Activated CD4-positive, alpha-beta T cell treated with anti-CD3 and anti-CD28 coated beads, Interleukin-2, amount 50 U/mL, for 16 hours (primary cell): ENCODE measurements at places on chromosomes 12 and 14.

GRCh38 chr12:95859947-95860850 lies 1.4 kb downstream of the SNRPF start:
- DNase-seq: no peak

DNA sequence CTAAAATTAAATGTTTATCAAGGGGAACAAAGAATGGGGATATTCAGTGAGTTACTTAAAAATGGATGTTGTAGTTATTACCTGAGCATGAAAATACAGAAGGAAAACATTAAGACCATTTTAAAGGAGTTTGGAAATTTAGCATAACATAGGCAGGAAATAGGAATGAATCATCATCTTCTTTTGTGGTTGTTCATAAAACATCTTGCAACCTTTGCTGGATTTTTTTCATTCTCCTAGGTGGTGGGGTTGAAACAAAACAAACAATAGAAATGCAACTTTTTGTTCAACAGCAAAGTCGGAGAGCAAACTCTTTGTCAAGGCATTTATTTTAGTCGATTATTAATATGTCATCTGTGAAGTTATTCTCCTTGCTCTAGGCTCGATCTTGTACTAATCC lies 275.1 kb downstream of the IPO8 start:
- no peak for DNase-seq

- DNase-seq: no peak
These were observed 19.9 kb upstream of the KRT83 start for GRCh38 chr12:52341066-52341580.

DNA sequence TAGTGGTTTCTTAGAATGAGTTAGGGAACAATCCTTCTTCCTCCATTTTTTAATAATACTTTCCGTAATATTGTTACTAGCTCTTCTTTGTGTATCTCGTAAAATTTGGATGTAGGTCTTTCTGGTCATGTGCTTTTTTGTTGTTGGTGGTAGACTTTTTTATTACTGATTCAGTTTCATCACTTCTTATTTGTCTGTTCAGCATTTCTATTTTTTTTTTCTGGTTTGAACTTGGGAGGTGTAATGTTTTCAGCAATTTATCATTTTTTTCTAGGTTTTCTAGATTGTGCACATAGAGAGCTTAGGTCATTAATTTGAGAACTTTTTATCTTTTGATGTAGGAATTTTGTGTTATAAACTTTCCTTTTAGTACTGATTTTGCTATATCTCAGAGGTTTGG lies 1299.9 kb downstream of the FSCB start:
- DNase-seq: no peak

- no peak for DNase-seq
These were observed 141.9 kb downstream of the ANO6 start for GRCh38 chr12:45357539-45358417.

DNA sequence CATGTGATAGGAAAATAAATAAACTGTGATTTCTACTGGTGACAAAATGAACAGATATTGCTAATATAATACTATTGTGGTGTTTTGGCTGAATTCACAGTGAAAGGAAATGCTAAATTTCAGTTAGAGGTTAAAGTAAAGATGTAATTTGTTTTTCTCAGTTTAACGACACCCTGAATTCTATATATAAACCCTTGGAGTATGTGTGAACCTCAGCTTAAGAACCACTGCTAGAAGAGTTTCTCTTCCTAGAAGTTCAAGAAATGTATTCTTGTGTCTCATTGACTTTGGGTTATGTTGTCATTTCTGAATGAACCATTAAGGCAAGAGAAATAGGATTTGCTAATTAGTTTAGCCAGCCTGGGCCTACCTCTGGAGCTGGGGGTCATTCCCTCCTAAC lies 8.2 kb downstream of the FBXO34 start:
- DNase-seq: no peak

GRCh38 chr12:30746190-30746589 lies 8.6 kb downstream of the CAPRIN2 start:
- no peak for DNase-seq

- DNase-seq: no peak
These were observed 11.1 kb upstream of the INF2 start for GRCh38 chr14:104678346-104678745.

DNA sequence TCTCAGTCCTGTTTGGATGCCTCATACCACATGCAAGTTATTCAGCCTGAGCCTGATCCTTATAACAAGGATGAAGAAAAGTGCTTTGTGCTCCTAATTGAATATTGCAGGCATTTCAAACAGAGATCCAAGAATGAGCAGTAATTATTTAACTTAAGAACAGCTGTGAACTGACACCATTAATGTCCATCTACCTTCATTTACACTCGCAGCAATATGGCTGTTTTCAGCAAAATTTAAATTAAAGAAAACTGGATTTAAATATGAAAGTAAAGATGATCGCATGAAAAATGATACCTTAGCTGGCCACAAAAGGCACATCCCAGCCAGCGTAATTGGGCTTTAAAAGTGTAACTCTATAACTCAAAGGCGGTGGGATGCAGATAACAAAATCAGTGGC lies 466.3 kb downstream of the GALC start:
- DNase-seq: no peak

- no peak for DNase-seq
These were observed 45.8 kb downstream of the NINJ2 start for GRCh38 chr12:617304-617915.

- no peak for DNase-seq
These were observed 225.1 kb downstream of the DIO2 start for GRCh38 chr14:79986251-79986650.

- no peak for DNase-seq
These were observed 24.2 kb downstream of the DPF3 start for GRCh38 chr14:72869407-72870329.
